ENCODE measurements at places on chromosomes 5 and 9.

GRCh38 chr9:5586391-5586802, 42.5 kb upstream of the RIC1 start:
- DNase-seq = no peak

DNA sequence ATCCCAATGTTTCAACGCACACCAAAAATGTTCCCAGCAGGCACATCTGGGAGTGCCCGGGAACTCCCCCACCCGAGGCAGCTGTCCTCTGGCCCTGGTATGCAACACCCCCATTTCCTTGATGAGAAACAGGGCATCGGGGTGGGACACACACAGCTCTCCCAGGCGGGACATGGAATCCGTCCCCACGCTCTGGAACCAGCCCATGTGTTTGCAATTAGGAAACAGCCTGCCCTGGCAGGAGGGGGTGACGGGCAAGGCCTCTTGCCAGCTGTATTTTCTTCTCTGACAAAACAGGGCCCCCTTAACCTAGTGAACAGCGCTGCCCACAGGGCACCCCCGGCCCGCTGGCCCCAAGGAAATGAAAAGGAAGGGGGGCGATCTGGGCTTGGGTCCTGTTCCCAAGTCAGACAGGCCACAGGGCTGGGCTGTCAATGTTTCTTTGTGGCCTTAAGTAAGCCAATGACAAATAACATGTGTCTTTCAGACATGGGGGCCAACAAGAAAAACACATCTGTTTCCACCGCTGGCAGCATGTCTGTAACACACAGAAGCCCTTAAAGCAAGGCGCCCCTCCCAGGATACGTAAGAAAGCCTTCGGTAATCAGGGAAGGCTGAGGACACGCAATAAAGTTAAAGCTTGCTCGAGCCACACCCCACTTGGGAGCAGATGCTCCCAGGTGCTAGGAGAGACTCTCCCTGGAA, 125.3 kb downstream of the ROR2 start:
- no peak for DNase-seq

DNA sequence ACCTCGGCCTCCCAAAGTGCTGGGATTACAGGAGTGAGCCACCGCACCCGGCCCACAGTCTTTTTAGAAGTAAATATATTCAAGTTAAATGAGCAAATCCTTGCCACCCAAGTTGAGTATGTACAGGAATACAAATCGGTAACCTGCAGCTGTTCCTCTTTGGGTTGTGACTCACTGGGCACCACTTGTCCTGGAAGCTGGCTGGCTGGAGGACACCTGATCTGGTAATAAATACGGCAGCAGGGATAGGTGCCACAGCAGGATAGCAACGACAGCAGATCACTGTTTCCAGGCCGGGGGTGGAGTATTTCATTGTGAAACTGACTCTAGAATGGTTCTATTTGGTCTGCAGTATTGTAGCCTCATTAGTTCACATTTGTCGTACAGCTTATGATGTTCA, 35.7 kb upstream of the SLC36A2 start:
- DNase-seq = no peak

DNA sequence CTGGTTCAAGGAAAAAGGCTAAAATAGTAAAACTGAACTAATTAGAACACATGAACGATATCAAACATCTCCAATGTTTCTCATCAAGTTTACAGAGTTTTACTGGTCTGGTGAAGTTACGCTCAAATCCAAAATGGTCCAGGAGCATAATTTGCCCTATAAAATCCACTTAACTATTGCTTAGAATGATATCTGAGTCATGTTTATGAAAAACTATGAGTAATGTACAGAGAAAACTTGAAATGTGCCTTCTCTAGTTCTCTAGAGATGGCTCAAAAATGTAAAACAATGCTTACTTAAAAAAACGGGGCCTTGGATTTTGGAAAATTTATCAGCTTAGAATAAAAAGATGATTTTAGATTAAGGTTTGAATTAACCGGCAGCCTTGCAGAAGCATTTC, 108.1 kb downstream of the FBXW11 start:
- no peak for DNase-seq

- no peak for DNase-seq
These were observed 56.4 kb downstream of the NIPSNAP3B start for GRCh38 chr9:104820336-104820735.

DNA sequence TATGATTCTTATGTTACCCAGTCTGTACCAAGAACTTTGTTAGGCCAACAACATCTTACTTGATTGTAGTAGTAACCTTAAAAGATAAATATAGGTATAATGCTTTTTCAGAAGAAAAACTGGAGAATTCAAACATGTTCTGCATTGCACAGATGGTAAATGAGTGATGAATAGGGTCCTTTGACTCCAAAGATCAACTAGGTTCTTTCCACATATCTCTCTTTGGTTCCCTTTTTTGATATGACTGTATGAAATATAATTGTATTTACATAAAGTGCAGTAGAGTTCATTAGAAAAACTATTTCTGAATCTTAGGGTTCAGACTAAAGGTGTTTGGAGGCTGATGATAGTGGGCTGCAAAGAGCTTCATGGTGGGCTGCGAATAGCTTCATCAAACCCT, 150.5 kb upstream of the CDKN2B start:
- DNase-seq = no peak

DNA sequence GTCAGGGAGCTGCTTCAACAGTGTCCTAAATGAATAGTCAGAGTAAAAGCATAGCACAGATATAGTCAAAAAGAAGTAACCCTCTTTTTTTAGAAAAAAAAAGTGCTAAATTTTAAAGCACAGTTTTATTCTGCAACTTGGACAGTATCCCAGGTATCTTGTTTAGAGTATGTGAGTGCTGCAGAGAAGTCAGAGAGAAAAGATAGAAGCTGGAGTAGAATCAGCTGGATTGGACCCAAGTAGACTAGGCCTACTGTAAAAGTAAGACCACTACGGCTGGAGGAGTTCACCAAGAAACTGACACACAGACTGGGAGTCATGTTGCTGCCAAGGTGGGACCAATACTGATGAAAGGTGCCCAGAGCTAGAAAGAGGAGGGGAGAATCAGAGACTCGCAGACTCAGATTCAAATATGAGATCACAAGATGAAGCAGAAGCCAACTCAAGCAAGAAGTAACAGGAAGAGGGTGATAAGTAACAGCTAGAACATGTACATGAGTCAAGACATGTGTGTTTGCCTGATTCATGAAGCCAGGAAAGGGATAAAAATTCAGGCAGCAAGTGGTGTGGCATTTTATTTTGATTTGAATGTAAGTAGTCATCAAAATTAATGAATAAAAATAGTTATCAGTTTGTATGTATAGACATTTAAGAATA, 25.6 kb upstream of the TUSC1 start:
- no peak for DNase-seq

- DNase-seq = no peak
These were observed 8.1 kb downstream of the LAMC3 start for GRCh38 chr9:131017067-131017466.

DNA sequence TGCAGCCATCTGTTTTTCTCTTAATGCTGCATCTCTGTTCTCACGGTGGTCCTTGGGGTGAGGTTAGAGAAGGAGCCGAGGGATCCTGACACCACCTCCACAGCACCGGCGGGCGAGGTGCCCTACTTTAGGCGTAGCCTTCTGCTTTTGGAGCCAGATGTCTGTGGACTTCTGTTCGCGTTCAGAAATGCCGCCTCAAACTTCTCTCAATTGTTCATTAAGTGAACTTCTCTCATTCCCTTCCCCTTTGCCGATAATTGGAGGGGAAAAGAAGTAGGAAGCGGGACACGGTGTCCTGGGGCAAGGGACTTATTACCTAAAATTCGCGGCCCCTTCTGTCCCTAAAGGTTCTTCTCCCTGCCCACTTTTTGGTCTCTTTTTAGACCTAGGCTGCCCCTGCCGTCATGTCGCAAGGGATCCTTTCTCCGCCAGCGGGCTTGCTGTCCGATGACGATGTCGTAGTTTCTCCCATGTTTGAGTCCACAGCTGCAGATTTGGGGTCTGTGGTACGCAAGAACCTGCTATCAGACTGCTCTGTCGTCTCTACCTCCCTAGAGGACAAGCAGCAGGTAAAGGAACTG, 455 bp downstream of the KIF20A start:
- DNase-seq = no peak

DNA sequence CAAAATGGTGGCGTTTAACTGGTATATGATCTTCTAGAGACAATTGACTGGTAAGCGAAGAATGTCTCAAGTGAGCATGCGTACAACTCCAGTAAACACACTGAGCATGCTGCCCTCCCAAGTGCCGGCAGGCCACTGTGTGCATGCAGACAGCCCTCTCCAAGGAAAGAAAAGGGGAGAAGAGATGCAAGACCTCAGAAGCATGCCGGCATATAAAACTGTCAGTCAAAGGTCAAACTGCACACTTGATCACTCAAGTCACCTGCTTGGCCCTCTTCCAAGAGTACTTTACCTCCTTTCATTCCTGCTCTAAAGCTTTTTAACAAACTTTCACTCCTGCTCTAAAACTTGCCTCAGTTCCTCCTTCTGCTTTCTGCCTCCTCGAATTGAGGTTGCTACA, 910.2 kb downstream of the TAF11L14 start:
- DNase-seq = no peak

GRCh38 chr5:10469253-10470050, 27.8 kb downstream of the ROPN1L start:
- DNase-seq = no peak

- no peak for DNase-seq
These were observed 3.1 kb upstream of the DMAC1 start for GRCh38 chr9:7802666-7803065.

DNA sequence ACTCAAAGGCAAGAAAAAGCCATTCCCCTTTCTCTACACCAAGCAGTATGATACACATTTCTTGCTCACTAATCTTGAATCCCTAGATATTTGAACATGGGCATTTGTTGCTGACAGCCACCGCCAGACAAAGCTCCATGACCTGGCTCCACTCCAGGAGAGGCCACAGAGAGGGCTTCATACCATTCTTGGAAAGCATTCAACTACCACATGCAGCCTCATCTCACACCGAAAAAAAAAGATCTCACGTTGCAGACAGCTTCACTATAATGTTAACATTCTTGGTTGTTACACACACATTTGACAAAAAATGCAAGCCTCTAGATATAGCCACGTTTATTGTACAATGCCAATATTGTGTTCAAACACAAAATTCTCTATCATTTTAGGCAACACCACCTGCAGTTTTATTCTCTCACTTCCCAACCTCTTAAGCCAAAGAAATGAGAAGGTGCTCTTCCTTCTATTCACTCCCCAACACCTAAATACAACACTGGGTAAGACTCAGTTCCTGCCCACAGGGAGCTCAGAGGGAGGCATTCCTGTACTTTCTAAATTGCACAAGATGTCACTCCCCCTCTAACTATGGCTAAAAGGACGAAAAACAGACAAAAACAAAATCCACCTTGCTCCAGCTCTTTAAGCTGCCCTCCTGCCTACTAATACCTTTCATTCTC, 222.4 kb downstream of the TSSK1B start:
- peak; percentile 59 for DNase-seq

DNA sequence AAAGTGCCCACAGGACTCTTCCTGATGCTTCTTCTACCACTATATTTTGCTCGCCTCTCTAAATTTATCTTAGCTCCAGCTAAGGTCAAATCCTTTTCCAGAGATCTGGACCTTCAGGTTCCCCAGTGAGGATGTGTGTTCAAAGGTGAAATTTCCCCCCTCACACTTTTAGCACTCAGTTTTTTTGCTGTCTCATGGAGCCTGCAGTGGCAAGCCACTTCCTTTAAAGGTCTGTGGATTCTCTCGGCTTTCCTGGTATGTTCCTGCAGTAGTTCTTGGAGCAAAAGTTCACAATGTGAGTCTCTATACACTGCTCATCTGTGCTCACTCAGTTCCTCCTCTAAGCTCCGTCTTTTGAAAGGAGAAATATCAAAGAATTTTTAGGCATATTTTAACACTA, 181.4 kb downstream of the LURAP1L start:
- DNase-seq = no peak
